NCI-H774 (cell line): ENCODE measurements at places on chromosomes 12 and 14.
A peak's percentile ranks its signal among the peaks of the same experiment; 100 is the strongest.

DNA sequence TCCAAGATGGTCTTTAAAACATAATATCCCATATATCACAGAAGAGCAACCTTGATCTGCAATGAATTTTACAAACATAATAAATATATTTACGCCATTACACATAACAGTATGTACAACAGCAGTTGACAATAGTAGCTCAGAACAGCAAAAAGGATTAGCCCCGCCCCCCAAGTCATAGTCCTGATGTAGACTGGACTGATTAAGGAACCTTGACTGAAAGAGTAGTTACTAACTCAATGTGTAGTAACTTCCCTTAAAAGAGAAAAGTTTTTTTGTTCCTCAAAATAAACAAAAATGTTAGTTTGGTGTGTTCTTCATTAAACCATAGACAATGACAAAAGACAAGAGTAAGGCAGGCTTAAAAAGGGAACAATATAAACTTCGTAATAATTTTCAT, 44.5 kb downstream of the GTF2A1 start:
- DNase-seq = no peak

DNA sequence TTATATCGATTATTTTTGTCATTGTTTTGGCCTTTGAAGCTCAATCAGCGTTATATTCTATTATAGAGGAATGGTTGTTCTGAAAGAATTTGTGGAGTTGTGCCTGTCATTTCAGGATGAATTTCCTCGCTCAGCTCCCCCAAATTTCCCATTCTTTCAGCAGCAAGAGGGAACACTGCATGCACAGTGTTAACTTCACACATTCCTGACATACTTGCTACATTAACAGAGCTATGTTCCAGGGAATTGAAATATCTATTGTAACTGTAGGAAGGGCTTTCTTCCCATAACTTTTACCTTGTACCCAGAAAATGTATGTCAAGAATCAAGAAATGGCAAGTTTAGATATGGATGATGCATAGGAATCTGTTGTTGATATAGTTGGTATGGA, 379.0 kb downstream of the LRIG3 start:
- DNase-seq = no peak

DNA sequence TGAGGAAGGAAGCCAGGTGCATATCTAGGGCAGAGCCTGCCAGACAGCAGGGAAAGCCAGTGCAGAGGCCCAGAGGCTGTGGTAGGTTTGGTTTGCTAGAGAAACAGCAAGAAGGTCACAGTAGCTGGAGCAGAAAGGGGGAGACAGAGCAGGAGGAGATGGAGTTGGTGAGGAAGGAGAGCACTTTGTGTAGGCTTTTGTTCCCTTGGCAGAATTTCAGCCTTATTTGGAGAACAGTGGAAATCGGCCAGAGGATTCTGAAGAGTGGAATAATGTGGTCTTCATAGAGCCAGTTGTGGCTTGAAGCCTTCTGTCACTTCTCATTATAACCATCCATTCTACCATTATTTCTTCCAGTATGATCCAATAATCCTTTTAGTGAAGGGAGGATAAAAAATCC, 212.9 kb upstream of the FAR2 start:
- DNase-seq = no peak

- DNase-seq = no peak
Observed at GRCh38 chr12:57829025-57829777, 10.7 kb upstream of the AVIL start.

- no peak for DNase-seq
Observed at GRCh38 chr14:36028218-36028617, 148.3 kb downstream of the PTCSC3 start.

- no peak for DNase-seq
Observed at GRCh38 chr14:58788655-58789503, 151.1 kb downstream of the DACT1 start.

DNA sequence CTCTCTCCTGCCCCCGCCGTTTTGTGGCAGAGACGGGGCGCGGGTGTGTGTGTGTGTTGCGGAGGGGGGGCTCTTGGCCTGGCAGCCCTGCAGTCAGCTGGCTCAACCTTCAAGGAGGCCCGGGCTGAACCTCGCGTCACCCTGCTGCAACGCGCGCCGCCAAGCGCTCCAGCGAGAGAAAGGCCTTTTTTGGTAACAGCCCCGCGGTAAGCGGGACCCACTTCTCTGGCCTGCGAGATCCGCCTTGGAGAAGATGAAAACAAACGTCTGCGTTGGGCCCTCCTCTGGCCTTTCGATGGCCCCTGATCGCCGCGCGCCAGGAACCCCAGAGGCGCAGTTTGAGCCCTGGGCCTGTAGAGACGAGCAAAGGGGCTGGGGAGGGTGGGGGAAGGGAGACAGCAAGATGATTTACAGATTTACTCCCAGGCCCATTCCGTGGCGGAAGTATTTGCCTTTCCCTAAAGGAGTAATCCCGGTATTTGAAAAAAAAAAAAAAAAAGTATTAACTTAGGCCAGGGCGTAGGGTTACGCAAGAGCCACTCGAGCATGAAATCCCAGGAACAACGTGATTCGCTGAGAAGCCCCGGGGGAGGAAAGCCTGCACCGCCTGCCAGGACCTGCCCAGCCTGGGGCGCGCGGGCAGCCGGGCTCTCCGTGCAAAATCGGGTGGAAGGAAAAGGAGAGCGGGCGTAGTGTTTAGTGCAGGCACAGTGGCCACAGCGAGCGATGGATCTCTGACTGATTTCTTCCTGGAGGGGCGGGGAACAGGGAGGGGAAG, 4.5 kb upstream of the IRF2BPL start:
- peak; percentile 75 for DNase-seq

GRCh38 chr12:39287817-39288216, 155.1 kb downstream of the KIF21A start:
- no peak for DNase-seq

- no peak for DNase-seq
Observed at GRCh38 chr12:40236357-40236850, 11.6 kb downstream of the LRRK2 start.

DNA sequence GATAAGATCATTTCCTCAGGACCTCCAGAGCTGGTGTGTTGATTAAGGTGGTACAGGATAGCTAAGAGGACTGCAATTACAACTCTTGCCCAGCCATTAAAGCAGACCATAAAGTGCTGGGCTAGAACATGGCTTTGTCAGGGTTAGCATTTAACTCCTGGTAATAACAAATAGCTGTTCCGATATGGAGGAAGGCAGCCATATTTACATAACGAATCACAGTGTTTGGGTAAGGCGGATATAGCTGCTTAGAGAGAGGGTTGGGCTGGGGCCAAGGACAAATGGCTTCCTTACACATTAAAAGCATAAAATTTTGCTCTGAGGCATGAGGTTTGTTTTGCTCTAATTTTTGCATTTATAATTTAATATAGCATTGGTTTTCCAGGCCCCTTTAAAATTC, 297.7 kb upstream of the DDHD1 start:
- DNase-seq = no peak

DNA sequence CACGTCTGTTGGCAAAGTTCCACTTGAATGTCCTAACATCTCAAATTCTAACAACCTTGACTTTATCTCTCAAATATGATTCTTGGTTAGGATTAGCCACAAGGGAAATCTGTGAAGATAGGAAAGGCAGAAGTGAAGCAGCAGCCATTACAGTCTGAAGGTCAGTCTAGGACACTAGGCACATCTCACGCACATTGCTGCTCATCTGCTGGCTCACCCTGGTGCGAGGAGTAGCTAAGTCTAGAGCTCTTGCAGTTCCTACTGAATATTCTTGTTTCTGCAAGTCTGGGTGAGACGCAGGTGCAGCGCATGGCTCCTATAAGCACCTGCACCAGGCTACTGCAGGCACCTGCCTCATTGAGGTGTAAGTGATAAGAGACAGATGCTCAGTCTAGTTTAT, 6.4 kb upstream of the SLC25A3 start:
- DNase-seq = no peak

- DNase-seq = no peak
Observed at GRCh38 chr12:121176826-121177529, 33.0 kb upstream of the P2RX4 start.

- DNase-seq = no peak
Observed at GRCh38 chr14:34218881-34219280, 243.2 kb downstream of the SPTSSA start.

DNA sequence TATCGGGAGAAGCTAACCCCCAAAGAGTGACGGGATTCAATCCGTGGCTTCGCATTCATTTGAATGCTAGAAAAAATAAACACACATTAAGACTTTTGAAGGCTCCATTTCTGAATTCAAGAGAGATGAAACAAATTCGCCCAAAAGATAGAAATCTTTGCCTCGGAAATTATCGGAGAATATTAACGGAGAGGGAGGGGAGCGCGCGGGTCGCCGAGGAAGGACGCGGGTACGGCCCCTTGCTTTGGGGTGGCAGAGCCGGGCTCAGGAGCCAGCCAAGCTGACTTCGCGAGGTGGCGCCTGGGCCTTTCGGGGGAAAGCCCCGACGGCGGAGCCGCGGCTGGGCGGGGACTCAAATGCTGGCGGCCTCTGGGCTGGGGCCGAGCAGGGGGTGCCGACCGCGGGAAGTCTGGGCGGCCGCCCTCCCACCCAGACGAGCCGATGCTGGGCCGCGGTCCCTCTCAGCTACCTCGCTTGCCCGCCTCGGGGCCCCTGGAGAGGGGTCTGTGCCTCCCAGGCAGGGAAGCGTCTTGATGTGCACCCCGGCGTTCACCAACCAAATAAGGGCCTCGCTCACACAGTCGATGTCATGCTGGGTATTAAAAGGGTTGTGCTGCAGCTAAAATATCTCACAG, 14.7 kb downstream of the NKX2-1 start:
- DNase-seq = no peak

- peak; percentile 48 for DNase-seq
Observed at GRCh38 chr12:6866920-6867412, 365 bp upstream of the TPI1 start.

DNA sequence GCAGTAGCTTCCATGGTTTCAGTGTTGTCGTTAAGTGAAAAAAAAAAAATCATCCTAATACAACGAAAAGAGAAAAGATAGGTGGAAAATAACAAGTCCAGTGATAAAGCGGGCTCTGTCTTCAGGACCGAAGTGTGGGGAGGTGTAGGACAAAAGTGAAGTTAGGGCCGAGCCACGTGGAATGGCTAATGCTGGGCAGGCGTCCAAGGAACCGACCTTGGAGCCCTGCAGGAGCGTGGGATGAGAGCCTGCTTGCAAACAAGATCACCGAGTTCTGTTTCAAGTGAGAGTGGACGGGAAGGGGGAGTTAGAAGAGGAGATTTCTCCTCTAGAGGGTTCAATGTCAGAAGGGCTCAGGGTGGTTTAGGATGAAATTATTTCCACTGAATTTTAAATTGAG, 22.2 kb downstream of the A2ML1 start:
- DNase-seq = no peak

DNA sequence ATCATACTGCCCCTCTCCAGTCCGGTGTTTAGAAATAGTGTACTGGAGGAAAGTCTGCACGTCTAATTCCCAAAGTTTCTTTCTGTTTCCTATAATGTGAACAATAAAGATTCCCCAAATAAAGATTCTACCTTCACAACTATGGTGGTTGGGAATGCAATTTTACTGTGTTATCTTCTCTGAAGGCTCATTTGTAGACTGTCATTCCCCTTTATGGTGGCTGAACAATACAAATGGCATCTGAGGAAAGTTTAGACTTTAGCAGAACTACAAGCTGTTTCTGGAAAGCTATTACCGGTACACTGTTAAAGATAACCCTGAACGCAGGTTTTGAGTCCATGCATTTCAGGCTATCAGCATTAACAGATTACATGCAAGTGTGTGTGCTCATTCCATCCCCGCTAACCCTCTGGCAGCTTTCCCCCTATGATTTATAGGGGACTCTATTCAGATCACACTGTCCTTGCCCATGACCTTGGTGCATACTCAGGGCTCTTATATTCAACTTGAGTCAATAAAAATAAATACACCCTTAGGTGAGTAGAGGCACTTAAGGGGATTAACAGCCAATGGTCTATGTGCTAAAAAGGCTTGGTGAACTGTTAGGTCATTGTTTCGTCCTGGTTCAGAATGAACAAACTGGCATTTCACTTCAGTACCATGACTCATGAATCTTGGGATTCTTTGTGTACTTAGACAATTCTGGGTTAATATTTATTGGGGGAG, 60.7 kb upstream of the PYGL start:
- DNase-seq = no peak

DNA sequence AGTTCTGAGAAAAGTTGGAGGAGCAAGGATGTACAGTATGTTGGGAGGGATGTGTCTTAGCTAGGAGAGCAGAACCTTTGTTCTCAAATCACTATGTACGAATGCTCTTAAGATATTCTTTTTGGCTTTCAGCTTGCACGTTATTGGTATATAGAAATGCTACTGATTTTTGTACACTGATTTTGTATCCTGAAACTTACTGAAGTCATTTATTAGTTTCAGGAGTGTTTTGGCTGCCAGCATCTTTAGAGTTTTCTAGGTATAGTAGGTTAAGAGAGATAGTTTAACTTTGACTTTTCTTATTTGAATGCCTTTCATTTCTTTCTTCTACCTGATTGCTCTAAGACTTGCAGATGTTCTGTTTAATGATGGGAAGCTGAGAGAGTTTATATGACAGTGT, 442.8 kb upstream of the FBXO33 start:
- no peak for DNase-seq

GRCh38 chr12:62848418-62848817, 86.5 kb downstream of the PPM1H start:
- no peak for DNase-seq

DNA sequence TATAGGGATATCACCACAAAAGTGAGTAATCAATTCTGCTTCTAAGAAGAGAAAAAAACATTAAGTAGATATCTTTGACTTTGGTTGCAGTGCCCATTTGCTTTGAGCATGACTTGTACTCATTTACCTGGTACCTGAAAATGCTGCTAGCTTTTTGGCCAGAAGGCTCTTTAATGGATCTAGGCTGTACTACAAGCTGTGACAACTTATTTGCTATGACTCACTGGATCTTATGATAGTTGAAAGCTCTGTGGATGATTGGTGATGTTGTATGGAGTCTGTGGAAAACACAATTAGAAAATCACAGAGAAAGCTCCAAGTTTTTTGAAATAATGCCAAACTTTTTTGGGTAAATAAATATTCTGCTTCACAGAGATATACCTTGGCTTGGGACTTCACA, 960.9 kb upstream of the FBXO33 start:
- no peak for DNase-seq

DNA sequence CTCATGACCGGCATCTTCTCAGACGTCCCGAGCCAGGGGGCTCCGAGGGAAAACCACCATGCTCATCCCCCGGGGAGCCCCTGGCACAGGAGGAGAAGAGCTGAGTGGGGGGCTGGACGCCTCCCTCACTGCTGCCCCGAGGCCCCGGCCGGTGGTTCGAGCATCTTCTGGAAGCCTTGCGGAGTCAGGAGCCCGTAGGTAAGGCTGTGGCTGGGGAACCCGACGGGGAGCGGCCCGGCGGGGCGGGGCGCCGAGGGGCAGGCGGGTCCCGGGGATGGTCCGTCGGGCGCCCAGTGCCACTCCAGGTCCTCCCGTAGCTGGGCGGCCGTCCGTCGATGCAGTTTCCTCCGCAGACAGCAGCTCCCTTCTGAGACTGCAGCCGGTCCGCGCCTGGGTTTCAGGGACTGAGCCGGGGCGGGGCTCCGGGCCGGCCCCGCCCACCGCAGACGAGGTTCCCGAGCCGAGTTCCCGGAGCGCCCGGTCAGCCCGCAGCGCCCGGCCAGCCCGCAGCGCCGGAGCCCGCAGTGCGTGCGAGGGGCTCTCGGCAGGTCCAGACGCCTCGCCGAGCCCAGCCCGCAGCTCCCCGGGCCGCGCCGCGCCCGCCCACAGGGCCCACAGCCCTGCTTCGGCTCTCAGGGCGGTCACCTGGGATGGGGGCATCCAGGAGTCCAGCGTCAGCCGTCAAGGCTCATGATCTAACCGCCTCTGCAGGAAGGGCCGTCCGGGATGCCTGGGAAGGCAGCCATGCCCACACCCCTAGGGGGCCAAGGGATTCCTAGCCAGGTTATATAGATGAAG, at the start of gene PGF:
Gene PGF (minus strand): TSS at position 369 of the 798 bp plus-strand sequence. CDS start 355 bp downstream, at position 14.
- no peak for DNase-seq

- no peak for DNase-seq
Observed at GRCh38 chr14:66634876-66635275, 126.9 kb downstream of the GPHN start.
